ENCODE measurements at places on chromosomes 11 and 22.
A peak's percentile ranks its signal among the peaks of the same experiment; 100 is the strongest.

GRCh38 chr11:69499186-69499917 lies 17.9 kb downstream of the LINC01488 start:
- DNase-seq = no peak

DNA sequence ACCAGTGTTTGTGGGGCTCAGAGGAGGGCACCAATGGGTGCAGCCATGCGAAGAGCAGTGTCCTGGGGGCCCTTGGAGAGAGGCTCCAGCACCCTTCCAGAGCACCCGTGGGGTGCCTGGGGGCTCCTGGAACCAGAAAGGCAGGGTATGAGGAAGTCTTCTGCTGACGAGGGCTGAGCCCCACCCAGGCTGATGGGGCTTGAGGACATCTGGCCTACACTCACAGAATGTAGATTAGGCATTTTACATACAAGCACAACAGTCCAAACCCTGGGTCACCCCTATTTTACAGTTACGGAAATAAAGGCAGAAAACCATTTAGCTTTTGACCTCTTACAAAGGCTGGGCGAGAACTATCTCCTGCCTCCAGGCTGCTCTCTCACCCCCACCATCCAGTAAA lies 47.6 kb downstream of the ADAMTS8 start:
- no peak for DNase-seq

- DNase-seq = peak; percentile 82
These were observed 817 bp downstream of the RELT start for GRCh38 chr11:73376803-73377629.

- no peak for DNase-seq
These were observed 15.1 kb downstream of the APOL6 start for GRCh38 chr22:35663371-35663770.

DNA sequence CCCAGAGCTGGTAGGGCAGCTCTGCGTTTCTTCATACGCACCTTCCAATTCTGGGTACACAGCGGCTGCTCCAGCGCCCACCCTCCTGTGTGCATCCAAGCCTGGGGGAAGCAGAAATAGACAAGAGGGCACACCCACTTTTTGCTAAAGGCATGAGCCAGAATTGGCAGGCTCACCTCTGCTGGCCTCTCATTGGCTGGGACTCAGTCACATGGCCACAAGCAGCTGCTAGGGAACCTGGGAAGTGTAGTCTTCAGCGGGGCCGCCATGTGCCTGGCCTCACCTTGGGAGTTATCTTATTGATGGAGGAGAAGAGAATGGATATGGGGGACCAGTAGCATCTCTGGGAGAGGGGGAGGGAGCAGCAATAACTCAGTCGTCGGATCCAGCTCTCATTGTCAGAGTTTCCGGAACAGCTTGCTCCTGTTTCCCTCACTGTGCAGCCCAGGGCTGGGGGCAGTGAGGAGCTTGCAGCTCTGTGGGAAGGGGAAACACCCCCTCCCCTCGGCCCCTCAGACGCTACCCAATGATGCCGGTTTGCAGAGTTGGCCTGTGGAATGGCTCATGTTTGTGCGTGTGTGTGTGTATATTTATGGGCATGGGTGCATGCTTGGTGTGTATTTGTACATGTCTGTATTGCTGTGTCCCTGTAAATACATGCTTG lies 11.8 kb upstream of the MIEF1 start:
- peak; percentile 88 for DNase-seq

- no peak for DNase-seq
These were observed 27.9 kb upstream of the FZD4 start for GRCh38 chr11:86983021-86983488.

- DNase-seq = peak; percentile 47
These were observed 547 bp downstream of the UVRAG start for GRCh38 chr11:75815345-75816168.

DNA sequence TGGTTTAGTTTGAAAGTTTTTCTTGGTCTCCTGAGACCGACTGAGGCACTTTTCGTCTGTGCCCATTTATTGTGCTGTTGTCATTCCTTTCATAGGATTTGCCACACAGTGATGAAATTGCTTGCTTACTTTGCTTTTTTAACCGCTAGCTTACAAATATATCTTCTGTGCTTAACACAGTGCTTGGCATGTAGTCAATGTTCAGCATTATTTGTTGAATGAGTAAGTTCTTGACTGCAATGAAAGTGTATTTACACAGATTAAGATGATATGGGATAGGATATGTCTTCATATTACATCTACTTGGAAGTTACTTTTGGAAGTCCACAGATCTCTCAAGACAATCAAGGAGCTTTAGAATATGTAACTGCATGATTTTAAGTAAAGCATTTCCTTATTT lies 91.2 kb downstream of the GRIA4 start:
- no peak for DNase-seq

- no peak for DNase-seq
These were observed 4.8 kb downstream of the PIM3 start for GRCh38 chr22:49965091-49966040.

DNA sequence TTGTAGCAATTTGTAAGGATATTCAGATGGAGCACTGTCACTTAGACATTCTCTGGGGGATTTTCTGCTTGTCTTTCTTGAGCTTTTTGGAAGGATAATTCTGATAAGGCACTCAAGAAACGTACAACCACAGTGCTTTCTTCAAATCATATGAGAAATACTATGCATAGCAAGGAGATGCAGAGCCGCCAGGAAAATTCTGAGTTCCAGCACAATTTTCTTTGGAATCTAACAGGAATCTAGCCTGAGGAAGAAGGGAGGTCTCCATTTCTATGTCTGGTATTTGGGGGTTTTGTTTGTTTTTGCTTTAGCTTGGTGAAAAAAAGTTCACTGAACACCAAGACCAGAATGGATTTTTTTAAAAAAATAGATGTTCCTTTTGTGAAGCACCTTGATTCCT lies 9.9 kb downstream of the PRSS23 start:
- no peak for DNase-seq

DNA sequence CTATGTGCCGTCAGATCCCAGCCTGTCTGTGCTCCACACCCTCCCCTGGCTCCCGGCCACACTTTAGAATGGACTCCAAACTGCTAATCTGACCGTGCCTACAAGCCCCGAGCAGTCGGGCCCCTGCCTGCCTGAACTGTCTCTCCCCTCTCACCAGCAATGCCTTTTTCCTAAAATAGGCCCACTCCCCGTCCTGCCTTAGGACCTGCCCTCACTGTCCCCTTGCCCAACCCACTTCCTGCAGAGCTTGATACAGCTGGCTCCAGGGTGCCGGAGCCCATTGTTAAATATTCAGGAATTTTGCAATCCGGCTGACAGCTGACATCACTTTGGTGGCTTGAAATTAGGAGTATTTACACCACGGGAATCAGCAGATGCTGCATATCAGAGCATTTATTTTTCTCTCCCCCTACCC lies 21.4 kb downstream of the MN1 start:
- no peak for DNase-seq

DNA sequence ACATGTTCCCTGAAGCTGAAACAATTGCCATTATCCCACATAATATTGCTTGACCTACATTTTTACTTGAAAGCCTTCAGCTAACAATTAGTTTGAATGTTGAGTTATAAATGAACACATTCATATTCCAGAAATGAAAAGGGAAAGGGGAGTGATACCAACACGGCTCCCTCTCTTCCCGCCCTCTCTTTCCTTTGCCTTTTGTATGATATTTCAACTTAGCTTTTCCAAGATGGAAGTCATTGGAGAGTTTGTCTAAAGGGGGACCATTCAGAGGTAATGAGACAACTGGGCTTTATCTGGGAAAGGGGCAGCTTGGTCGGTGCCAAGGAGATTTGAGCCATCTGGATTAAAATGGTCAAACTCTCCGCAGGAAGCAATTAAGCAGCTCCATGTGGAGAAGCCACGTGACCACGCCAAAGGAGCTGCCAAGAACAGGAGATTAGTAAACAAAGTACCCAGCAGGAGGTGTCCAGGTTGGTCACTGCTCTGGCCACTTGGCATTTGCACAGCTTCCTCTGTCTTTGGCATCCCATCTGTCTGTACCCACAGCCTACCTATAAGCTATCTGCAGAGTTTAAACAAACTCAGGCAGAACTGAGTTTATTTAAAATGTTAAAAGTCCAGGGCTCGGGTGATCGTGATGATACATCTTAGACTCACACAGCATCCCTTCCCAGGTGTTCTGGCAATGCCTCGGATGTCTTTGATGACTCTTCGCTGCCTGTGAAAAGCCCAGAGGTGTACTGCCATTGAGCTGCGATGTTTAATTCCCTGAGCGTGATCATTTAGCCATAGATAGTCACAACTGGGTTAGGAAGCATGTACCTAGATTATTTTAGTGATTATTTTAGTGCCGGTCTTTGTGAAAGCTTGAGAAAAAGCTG lies 735.9 kb downstream of the NTM start:
- no peak for DNase-seq

DNA sequence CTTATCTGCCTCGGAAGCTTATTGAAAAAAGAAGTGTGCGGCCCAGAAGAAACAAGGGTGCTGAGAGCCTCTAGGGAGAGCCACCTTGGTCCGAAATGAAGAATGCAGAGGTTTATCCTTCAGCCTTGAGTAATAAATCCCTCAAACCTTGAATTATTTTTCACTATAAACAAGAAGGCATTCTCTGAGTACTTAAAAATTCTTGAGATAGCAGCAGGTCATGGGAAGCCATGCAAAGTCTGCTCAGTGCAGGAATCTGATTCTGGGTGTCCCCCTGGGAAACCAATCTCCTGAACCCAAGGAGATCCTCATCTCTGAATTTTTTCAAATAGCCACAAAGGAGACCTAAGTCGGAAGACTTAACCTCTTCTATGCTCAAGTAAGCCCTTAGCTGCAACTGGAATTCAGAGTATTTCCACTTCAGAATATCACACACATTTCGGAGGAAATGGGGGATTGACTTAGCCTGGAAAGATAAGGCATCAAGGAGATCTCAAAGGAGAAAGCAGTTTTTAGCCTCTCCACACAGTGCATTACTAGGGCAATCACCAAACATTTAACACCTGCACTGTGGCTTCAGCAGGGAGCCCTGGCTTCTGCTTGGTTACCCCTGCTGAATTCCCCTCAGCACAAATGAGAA lies 365.0 kb downstream of the ETS1 start:
- no peak for DNase-seq

- DNase-seq = no peak
These were observed 16.7 kb downstream of the PHLDA2 start for GRCh38 chr11:2912498-2912897.

DNA sequence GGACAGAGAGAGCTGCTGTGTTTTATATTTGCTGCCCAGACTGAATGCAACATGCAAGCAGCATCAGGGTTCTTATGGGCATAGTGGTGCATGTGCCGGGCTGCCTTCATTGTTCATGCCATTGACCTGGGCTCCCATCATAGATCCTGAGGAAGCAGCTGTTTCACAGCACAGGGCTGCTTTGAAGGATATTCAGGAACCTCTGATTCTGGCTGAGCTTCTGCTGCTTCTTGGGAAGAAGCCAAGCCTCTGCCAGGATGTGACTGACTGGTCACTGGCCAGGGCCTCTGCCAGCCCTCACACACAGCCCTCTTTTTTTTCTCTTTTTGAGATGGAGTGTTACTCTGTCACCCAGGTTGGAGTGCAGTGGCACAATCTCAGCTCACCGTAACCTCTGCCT lies 43.3 kb downstream of the CYB5R2 start:
- DNase-seq = no peak

DNA sequence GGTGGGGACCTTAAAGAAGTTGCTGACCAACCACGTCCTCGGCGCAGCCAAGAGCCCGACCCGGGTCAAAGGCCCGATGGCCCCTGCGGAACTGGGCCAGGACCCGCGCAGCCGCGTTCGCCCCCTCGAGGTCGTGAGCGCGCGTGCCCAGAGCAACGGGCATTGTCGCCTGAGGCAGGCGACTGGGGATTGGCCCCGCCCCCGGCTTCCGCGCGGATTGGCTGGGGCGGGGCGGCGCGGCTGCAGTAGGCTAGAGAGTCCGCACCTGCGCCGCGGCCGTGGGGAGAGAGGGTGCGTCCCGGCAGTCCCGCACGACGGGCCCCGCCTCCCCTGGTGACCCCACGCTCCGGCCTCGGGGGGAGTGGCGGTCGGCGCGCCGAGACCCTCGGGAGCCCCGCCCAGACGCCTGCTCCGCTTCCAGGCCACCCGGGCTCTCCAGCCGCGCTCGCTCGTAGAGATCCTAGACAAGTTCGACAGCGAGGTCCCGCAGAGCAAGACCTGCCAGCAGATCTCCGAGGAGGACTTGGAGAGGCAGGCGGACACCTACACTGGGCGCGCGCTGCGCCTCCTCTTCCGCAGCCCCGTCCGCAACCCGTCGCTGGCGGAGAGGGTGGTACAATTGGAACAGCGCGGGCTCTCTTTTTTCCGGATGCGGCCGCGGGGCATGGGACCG lies 8.3 kb upstream of the PPIL2 start:
- peak; percentile 77 for DNase-seq

GRCh38 chr22:31897842-31898805 lies 46.2 kb upstream of the YWHAH start:
- DNase-seq = no peak

GRCh38 chr11:119730789-119731386 lies 1.9 kb upstream of the NECTIN1 start:
- DNase-seq = no peak

- no peak for DNase-seq
These were observed 254.4 kb downstream of the BRD1 start for GRCh38 chr22:49573109-49573765.

GRCh38 chr11:62012451-62012831 lies 45.0 kb upstream of the FTH1 start:
- DNase-seq = no peak

GRCh38 chr11:72460091-72460647 lies 25.8 kb upstream of the CLPB start:
- DNase-seq = no peak

DNA sequence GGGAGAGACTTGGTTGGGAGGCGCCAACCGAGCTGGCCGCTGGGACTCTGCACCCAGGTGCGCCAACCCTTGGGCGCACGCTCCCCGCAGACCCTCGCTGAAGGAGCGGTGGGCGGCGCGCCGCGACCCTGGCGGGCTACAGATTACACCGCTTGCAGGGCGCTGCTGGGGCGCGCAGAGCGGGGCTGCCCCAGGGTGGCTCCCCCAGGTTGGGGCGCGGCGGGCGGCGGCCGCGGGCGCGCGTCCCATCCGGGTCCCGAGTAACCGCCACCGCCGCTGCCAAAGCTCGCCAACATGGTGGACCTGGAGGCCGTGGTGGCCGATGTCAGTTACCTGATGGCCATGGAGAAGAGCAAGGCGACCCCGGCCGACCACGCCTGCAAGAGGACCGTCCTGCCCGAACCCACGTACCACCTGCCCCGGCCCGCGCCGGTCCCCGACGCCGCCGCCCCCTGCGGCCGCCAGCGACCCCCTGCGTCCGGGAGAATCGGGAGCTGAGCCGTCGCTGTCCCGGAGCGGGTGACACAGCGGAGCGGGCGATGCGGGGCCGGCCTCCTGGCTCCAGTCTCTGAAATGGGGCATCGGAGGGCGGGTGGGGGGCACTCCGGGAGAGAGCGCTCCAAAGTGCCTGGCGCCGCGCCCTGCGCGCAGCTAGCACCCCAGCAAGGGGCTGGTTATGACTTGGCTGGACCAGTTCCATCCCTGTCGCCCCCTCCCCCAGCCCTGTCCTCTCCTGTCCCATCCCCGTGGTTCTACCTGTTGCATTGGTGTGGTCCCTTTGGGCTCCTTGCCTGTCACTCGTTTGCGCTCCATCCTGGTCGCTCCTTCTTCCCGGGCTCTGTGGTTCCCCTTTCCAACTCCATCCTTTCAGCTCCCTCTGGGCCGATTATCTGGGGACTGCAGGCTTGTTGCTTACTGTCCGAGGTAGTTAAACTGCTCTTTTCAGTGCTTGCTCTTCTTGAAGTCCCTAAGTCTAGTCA lies 143.3 kb upstream of the GRK3 start:
- no peak for DNase-seq

GRCh38 chr22:28929197-28929596 lies 45.8 kb downstream of the ZNRF3 start:
- DNase-seq = no peak

All from CD4-positive, alpha-beta T cell treated with Interferon gamma for 1 hour (primary cell).